Fibroblast of skin of abdomen (primary cell): ENCODE measurements at places on chromosomes 16 and 17.
A peak's percentile ranks its signal among the peaks of the same experiment; 100 is the strongest.

DNA sequence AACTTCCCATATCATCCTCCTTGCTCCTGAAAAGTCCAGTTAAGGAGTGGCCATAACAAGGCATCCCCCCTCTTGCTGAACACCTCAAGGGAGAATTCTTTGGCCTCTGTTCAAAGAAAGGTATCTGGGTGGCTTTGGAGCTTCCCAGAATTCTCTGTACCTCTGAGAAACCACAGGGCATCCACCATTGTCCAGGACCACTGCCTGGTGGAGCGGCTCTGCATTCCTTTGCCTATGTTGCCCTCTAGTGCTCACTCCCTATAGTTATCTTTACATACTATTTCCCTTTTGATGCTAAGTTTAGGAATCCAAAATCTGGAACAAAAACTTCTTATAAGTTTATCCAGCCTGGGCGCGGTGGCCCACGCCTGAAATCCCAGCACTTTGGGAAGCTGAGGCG is 30.3 kb downstream of the CHD9NB start:
- DNase-seq: peak; percentile 44

DNA sequence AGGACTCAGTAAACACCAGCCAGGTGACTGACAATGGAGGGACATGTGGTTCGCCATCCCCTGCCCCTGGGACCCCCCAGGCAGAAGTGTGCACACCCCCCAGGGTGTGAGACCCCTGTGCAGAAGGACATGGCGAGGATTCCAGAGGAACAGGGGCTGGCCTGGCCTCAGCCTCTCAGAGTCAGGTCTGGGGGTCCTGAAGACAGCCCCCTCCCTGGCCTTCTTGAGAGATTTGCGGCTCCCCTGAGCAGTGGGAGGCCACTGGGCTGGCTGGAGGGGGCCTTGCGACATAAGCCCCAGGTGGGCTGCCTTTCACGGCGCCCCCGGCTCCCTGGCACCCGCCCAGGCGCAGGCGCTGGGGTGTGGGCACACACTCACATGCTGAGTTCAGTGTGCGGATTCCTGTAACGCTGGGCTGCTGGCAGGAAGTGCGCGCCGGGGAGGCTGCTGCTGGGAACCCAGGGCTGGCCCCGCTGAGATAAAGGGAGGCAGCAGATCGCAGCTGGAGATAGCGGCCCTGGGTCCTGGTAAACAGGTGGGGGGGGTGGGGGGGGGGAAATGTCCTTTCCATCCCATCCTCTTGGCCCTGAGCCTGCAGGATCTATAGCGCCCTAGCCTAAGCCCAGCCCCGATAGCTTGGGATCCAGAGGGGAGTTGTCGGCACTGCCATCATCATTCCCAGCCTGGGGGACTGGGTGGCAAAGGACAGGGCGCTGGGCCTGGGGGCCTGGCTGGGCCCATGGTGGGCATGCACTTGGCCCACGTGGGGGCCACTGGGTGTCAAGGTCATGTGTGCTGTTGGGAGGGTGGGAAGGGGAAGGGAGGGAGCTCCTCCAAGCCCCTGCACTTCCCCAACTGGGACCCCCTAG is 27.1 kb downstream of the TMEM235 start:
- no peak for DNase-seq

DNA sequence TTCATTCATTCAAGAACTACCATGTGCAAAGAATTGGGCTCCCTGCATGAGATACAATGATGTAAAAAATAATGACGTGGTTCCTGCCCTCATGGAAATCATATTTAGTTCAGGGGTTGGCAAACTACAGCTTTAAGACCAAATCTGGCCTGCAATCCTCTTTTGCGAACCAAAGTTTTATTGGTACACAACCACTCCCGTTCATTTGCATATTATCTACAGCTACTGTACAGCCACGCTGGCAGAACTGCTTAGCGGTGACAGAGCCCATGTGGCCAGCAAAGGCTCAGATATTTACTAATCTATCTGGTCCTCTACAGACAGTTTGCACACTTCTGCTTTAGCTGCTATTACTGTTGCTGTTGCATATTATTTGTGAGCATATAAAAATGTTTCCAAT is 167.7 kb downstream of the XYLT1 start:
- no peak for DNase-seq

- DNase-seq: no peak
These were observed 20.1 kb downstream of the MINK1 start for GRCh38 chr17:4853208-4853671.

DNA sequence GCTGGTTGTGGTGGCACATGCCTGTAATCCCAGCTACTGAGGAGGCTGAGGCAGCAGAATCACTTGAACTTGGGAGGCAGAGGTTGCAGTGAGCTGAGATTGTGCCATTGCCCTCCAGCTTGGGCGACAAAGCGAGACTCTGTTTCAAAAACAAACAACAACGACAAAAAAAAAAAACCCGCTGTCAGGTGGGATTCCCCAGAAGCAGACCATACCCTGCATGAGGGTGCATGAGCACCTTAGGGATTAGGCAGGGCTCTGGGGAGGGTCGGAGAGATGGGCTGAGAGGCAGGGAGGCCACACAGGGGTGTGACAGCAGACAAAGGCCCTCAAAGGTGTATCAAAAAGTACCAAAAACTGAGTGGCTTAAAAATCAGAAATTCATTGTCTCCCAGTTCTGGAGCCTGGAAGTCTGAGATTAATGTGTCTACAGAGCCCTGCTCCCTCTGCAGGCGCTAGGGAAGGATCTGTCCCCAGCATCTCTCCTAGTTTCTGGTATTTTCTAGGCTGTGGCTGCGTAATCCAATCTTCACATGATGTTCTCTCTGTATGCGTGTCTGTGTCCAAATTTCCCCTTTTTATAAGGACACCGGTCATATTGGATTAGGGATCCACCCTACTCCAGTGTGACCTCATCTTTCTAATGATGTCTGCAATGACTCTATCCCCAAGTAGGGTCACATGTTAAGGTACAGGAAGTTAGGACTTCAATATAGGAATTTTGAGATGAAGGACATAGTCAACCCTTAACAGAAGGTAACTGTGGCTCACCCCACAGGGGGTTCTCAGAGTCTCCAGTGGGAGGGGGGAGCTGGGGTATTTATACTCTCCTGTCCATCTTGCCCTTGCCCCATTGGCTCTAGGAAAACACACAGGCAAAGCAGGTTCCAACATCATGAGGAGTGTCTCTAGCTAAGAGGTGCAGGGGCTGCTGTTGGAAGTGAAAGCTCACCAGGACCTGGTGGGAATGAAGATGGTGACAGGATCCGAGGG is 13.6 kb upstream of the TVP23A start:
- DNase-seq: no peak

- DNase-seq: peak; percentile 13
These were observed 412 bp downstream of the EPN2 start for GRCh38 chr17:19237389-19238166.

DNA sequence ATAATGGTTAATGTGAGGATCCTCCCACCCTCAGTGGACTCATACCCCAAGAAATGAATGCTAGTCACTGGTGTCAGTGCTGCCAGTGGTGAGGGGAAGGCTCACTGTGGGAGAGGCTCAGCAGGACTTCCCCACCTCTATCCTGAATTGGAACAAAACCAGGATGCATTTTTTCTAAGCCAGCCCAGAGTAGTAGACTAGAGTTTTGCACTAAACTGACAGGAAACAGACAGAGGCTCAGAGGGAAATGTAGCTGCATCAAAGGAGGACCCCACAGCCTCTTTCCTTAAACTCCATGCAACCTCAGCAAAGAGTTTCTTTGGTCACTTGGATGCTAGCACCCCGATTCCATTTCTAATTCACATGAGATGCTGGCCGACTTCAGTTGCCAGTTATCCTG is 10.7 kb upstream of the SKAP1 start:
- no peak for DNase-seq

- no peak for DNase-seq
These were observed 16.6 kb upstream of the VWA3A start for GRCh38 chr16:22075776-22076175.

- DNase-seq: no peak
These were observed 123.4 kb downstream of the DYNLRB2 start for GRCh38 chr16:80664226-80664625.

DNA sequence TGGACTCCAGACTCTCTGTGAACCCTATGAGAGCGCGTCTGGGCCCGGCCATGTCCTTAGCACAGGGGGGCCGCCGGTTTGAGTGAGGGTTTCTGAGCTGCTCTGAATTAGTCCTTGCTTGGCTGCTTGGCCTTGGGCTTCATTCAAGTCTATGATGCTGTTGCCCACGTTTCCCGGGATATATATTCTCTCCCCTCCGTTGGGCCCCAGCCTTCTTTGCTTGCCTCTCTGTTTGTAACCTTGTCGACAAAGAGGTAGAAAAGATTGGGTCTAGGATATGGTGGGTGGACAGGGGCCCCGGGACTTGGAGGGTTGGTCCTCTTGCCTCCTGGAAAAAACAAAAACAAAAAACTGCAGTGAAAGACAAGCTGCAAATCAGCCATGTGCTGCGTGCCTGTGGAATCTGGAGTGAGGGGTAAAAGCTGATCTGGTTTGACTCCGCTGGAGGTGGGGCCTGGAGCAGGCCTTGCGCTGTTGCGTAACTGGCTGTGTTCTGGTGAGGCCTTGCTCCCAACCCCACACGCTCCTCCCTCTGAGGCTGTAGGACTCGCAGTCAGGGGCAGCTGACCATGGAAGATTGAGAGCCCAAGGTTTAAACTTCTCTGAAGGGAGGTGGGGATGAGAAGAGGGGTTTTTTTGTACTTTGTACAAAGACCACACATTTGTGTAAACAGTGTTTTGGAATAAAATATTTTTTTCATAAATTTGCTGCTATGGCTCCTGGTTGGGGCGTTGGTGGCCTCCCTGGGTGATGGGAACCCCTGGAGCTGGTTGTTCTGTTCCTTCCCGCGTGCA is 23.1 kb downstream of the STAT5A start:
- DNase-seq: peak; percentile 92

- no peak for DNase-seq
These were observed 34.2 kb downstream of the RMI2 start for GRCh38 chr16:11379420-11379819.

DNA sequence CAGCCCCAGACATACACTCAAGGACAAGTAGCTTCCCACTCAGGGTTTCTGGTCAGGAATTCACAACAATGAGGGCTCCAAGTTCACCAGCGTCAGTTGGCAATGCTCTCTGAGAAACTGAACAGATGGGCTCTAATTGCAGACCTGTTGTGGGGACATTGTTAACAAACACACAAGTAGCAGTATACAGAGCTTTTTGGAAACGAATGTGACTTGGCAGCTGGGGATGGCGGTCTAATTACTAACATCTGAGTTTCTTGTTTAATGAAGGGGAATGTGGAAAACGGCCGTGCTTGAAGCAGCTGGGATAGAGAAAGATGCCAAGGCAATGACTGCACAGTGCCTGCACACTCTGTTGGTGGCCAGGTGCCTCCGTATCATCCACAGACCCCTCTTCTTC is 316.1 kb upstream of the IRX3 start:
- DNase-seq: peak; percentile 28

GRCh38 chr17:49494986-49495841 is at the start of gene NGFR:
NGFR (plus strand) TSS chr17:49495293; CDS start chr17:49495418, 125 bp downstream.
- DNase-seq: no peak

DNA sequence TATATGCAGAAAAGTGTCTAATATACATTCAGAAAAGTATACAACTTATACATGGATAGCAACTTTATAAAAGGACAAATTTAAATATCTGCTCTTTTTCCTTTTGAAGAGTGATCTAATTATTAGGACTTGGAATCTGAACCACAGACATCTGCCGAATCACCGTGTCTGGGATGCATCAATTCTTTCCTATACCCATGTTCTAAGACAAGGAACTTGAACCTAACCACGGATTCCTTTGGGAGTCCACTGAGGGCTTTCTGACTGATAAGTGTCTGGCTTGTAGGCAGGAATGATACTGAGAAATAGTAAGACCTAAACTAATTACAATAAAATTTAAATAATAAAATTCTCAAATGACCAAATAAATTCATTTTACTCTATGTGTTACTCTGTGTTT is 54.2 kb downstream of the NDEL1 start:
- peak; percentile 76 for DNase-seq

- DNase-seq: no peak
These were observed 186.0 kb upstream of the ZNF469 start for GRCh38 chr16:88196471-88197400.

DNA sequence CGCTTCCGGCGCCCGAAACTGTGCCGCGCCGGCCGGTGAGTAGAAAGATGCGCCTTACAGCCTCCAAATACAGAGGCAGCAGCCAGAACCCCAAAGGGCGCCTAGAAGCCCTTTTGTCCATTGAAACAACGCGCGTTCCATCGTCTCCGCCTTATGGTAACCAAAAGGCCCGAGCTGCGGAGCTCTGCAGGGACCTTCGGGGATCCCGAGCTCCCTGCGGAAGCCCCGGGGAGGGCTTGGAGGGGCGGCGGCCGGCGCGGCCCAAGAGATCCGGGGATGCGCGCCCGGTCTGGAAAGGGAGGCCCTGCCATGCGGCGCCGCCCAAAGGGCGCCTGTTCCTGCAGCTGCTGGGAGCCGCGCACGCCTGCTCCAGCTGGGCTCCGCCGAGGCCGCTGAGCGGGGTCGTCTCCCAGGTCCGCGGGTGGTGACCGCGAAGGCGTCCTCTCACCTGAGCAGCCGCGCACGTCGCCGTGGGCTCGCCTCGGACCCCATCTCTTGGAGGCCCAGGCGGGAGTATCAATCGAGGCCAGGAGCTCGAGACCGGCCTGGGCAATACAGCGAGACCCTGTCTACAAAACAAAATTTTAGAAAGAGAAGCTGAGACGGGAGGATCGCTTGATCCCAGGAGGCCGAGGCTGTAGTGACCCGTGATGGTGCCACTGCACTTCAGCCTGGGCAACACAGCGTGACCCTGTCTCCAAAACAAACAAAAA is 742 bp upstream of the FBXO31 start:
- DNase-seq: no peak

DNA sequence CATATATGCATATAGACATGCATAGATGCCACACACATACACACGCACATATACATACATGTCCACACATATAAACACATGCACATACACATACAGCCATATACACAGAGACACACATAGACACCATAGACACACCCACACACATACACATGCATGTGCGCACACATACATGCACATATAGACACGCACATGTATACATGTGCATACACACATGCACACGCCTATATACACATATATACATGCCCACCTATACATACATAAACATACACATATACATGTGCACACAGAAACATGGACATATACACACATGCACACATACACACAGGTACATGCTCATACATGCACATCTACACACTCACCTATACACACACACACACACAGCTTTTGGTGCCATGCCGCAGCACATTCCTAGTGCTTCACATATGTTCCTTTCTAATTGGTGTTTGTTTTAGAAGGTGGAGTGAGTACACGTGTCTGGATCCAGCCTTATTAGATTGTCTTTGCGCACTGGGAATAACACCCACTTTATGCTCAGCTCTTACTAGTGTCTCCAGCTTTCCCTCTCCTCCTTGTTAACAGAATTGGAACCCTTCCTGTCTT is 198.0 kb downstream of the RPTOR start:
- DNase-seq: no peak

GRCh38 chr17:65888649-65889048 is 303.3 kb downstream of the CEP112 start:
- DNase-seq: peak; percentile 73

DNA sequence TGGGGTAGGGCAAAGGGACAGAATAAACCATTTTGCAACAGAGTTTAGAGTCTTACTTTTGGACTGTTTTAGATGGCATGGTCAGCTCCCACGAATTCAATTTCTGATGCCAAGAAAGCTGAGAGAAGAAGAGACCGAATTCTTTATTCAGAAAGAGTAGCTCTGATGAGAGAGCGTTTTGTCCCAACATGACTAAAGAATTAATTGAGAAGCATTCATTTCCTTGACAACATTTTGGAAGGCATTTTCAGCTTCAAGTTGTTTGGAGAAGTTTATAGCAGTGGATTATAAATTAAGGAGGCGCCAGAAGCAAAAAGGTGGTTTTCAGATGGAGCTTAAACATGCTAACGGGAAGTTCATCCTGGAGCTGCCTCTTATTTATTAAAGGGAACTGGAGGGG is 12.2 kb downstream of the GAN start:
- no peak for DNase-seq
